OCI-LY7 (cell line): ENCODE measurements at places on chromosomes 16 and 17.

GRCh38 chr17:82791532-82791931 is 39.7 kb downstream of the TBCD start:
- DNase-seq = no peak

GRCh38 chr16:25158401-25158800 is 46.9 kb downstream of the LCMT1 start:
- DNase-seq = no peak

GRCh38 chr17:82178499-82179261 is 34.0 kb downstream of the CCDC57 start:
- no peak for DNase-seq

GRCh38 chr17:39752241-39752881 is 14.6 kb downstream of the GRB7 start:
- no peak for DNase-seq

DNA sequence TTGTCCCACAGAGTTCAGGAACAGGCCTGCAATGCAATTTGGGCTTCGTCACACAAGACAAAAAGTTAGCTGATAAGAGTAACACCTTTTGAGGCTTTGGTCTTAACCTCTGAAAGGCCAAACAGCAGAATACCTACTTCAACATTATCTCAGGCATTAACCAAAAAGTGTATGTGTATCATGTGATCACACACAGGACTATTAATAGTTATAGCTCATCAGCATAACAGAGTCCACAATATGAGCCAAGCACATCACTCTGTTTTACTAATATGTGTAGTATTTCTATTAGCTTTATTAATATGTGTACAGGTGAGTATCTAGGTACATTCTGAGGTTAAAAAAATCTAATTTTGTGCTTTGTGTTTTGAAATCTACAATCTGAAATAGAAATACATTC is 30.8 kb downstream of the MYO1D start:
- no peak for DNase-seq
